ENCODE measurements at places on chromosomes 2 and 18. TPM values are rescaled to one million over a fixed set of nuclear protein-coding genes. Genes with fewer than 3 reads are reported as not detected.

DNA sequence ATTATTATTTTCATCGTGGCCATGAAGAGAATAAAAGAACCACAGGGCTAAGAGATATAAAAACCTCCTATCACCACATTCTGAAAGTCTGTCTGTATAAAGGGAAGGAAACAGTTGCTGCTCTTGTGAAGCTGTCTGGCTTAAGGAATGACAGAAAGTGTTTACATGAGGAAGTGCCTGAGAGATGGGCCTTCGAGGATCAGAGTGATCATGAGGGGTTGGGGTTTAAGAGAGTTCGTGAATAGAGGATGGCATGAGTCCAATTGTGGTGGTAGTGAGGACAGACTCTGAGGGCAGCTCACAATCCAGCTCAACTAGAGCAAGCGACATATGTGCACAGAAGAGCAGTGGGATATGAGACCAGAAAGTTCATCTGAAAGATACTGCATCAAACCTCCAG, 65.8 kb upstream of the PIEZO2 start:
- no peak for DNase-seq

DNA sequence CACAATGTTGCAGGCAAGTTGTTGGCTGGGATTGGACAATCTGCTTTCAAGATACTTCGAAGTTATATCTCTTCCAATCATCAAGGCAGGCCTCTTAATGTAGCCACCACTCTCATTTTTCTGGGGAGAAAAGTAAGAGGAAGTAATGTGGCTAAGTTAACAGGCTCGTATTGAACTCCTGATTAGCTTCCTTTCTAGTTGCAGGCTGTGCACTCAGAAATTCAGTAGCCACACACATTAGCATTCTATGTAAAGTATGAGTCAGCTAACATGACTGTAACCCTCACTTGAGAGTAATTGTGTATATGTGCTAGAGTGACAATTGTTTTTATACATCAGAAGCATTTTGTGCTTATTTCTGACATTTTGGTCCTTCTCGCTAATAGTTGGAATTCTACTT, 3.3 kb downstream of the TWSG1 start:
- no peak for DNase-seq

DNA sequence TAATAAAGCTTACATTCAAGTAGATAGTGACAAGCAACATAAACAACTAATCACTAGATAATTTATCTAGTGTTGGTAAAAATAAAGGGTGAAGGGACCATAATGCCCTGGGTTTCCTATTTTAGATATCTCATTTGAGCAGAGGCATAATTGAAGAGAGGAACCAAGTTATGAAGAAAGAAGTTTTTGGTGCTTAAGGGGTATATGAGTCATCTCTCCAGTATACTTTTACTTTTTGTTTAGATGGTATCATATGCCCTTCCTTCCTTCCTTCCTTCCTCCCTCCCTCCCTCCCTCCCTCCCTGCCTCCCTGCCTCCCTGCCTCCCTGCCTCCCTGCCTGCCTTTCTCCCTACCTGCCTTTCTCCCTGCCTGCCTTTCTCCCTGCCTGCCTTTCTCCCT, 1053.5 kb upstream of the CELF4 start:
- no peak for DNase-seq

DNA sequence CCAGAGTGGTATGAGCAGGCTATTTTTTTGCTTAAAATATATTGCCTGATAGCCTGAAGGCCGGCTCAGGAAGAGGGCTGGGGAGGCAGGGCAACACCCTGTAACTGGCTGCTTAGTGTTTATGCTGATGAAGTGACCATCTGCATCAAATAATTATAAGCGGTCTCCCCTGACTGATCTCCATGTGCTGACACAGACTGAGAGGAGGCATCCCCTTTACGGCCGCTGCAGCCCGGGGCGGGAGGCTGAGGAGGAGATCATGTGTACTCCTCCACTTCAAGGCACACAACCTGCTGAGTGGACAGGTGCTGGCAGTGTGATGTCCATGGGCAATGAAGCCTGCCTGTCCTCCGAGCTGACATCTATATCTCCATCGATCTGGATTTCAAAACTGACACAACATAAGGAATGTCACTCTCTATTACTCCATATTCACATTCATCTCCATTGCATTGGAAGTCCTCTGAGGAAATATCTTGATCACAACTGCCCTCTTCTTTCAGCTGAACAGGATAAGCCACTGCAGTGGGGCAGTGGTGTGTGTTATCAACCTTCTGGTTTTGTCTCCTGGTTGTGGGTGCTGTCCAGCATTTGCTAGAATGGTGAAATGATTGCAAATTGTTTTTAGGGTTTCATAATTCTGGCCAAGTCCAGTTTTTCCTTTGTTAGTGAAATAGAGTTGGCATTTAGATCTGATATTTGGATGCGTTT, 143.5 kb downstream of the AQP4 start:
- DNase-seq = no peak

DNA sequence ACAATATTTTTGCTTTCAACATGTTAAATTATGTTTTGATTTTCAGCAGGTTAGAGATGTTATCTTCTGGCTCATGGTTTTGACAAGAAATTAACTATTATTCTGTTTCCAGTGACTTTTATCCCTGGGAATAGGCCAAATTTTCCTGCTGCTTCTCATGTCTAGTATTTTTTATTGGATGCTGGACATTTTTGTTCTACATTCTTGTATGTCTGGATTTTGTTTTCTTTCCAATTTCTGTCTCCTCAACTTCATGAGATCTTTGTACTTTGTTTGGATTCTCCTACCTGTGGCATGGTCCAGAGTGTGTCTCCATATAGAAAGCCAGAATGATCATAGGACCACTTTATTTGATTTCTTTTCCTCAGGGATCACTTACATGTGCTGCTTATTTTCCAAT, 33.1 kb upstream of the MYO1B start:
- DNase-seq = no peak

FAM237A gene
- total RNA-seq = not detected

MEX3C gene
- total RNA-seq = 38.7 TPM

All from ureter (tissue), 1 donor.